Hair follicular keratinocyte (primary cell): ENCODE measurements at places on chromosomes 2 and 18. TPM values are rescaled to one million over a fixed set of nuclear protein-coding genes. Genes with fewer than 3 reads are reported as not detected.

The TMEM163 gene
- total RNA-seq = not detected in 2 replicates

The UNC80 gene
- under 0.01 TPM in 1 of 2 replicates, not detected in the other for total RNA-seq

The GEN1 gene
- 5.9 and 12.0 TPM in 2 replicates for total RNA-seq

The GBX2 gene
- total RNA-seq = 0.23 and 1.3 TPM in 2 replicates

The CCDC148 gene
- total RNA-seq = 0.19 TPM in 1 of 2 replicates, not detected in the other

The SIX3 gene
- total RNA-seq = not detected in 2 replicates

The SCYGR4 gene
- total RNA-seq = not detected in 2 replicates

The CCDC74A gene
- 6.0 and 6.6 TPM in 2 replicates for total RNA-seq

The COL6A3 gene
- 3.2 and 23.8 TPM in 2 replicates for total RNA-seq

The UGT1A6 gene
- total RNA-seq = 0.38 and 0.78 TPM in 2 replicates

The GALNT14 gene
- 33.7 and 34.3 TPM in 2 replicates for total RNA-seq

The IL1RL2 gene
- total RNA-seq = 2.1 and 2.8 TPM in 2 replicates

The PASK gene
- 2.1 and 6.1 TPM in 2 replicates for total RNA-seq

The LYG1 gene
- 0.23 TPM in 1 of 2 replicates, not detected in the other for total RNA-seq
